Stimulated activated naive CD8-positive, alpha-beta T cell treated with anti-CD3 and anti-CD28 coated beads, Interleukin-15, Interleukin-2, amounts not matched to agents 100 U/mL and 50 U/mL, for 24 hours (primary cell): ENCODE measurements at places on chromosomes 2 and 18.

DNA sequence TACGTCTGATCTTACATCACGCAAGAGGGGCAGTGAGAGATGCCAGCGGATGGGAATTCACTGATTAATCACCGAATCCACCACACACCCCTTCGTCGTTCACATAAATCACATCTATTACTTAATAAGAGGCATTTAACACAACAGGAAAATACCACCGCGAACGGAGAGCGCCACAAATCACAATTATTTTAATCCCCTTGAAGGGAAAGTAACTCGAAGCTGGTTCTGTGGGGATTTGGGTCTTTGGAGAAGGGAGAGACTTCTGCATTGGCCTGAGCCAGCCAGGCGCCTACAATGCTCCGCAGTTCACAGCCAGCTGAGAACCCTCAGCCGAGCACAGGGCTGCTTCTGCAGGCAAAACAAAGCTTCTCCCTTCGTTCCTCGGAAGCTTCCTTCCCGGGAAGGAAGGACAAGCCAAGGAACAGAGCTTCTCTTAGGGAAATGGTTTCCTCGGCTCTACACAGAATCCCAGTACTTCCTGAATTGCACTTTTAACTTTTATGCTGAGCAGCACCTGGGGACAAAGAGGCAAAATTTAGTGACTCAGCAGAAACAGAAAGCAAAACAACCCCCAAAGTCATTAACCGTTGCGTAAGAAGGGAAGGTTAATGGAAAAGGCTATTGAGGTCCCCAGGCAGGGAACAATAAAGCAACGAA, at the start of gene LRP1B:
TSS of gene LRP1B (minus strand) at position 7 of the 660 bp plus-strand sequence. CDS start 287 bp downstream, outside the sequence.
- no peak for DNase-seq

GRCh38 chr2:71852141-71852711, 295.4 kb downstream of the CYP26B1 start:
- no peak for DNase-seq

DNA sequence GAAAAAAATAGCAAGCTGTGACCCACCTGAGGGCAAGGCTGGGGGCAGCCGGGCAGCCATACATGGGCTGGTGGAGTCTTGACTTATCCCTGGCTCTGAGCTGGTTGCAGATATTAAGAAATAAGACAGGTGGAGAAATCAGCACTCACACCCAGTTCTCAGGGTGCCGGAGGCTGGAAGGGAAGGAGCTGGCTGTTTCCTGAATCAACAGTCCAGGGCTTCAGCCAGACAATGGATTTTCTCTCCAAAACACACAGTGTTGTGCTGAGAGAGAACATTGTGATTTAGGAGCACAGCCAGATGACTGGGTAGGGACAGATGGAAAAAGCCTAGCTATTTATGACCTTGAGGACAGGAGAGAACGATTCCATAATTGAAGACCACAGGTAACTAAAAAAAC, 208.8 kb downstream of the LDLRAD4 start:
- DNase-seq: no peak

DNA sequence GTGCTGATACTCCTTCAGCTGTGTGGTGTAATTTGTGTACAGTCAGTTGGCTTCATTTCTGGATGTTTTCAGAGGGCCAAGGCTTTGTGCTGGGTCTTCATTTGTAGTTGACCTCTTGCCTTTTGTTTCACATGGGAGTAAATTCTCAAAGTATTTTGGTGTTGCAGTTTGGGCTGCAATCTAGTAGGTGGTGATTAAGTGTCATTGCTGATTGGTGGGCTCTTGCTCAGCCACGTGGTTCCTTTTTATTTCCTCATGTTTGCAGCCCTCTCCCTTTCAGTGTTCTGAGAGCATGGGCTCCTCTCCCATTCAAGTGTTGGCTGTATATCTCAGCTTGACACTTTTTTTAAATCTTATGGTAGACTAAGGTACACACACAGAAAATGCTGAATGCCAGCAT, 96.8 kb downstream of the SNTG2 start:
- no peak for DNase-seq

DNA sequence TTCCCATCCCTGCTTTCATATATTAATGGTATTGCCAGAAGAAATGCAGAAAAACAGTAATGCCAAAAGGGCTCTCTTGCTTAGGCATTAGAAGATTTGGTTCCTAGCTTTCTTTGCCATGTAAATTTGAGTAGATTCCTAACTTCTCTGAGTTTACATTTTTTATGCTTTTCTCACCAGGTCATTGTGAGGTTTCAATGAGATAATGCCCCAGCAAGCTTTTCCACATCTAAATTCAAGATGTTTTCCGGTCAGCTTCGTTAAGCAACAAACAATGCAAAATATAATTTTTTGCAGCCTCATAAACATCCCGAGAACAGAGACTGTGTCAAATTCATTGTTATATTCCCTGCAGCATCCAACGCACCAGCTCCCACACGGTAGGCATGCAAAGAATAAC, 44.9 kb downstream of the NCKAP5 start:
- DNase-seq: no peak

DNA sequence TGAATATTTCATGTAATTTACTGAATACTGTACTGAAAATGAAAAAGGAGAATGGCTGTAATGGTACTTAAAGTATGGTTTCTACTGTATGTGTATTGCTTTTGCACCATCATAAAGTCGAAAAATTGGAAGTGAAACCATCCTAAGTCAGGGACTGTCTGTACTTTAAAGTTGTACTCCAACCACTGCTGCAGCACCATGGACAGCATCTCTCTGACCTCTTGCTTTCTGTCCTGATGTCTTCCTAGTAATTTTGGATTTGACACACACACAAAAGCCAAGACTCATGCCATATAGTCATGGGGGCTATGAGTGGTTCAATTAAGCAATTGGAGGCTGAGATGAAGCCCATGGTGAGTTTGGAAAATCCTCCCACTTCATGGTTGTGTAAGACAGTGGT, 256.3 kb upstream of the PKDCC start:
- peak; percentile 7 for DNase-seq

GRCh38 chr2:19380532-19380931, 22.1 kb upstream of the OSR1 start:
- DNase-seq: no peak

DNA sequence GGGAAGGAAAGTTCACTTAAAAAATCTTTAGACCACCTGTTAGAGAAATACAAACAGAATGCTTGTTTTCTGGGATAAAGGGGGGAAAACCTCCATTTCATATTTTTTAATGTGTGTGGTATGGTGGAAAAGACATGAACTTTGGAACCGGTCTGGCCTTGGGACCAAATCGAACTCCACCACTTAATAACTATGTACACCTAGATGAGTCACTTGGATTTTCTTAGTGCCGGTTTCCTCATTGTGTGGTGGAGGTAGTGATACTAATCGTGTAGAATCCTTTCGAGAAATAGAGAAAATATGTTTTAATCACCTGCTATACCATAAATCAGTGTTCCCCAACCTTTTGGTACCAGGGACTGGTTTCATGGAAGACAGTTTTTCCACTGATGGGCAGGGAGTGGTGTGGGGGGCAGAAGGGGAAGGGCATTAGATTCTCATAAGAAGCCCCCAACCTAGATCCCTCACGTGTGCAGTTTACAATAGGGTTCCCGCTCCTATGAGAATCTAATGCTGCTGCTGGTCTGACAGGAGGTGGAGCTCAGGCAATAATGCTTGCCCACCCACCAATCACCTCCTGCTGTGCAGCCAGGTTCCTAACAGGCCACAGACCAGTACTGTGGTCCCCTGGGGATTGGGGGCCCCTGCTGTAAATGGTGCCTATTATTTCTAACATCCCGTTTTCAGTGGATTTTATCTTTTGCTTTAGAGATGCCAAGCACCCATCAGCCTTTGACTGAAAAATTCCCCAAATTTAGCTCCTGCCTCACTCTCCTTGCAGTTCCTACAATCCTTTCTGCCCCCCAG, 308.8 kb downstream of the PRKCE start:
- no peak for DNase-seq

- DNase-seq: no peak
Observed at GRCh38 chr2:200467806-200468681, 41.8 kb downstream of the KCTD18 start.

GRCh38 chr2:239654266-239654665, 253.4 kb upstream of the HDAC4 start:
- no peak for DNase-seq

DNA sequence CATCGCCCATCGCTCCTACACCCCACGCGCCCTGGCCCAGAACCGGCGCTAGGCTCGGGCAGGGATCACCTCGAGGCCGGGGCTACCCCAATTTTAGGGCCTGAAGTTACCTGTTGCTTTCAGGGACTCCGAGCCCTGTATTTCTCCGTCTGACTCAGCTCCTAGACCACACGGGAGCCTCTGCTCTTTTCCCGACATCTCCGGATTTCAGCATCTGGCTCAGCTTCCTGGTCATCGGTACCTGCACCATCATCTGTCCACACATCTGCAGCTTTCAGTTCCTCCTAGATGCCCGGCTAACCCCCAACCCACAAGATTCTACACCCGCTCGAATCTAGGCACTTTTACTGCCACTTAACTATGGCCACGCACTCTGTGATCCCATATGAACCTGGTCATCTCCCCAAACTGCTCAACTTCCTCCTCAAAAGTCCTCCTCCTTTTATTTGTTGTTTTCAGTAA, 12.1 kb upstream of the HMSD start:
- no peak for DNase-seq

DNA sequence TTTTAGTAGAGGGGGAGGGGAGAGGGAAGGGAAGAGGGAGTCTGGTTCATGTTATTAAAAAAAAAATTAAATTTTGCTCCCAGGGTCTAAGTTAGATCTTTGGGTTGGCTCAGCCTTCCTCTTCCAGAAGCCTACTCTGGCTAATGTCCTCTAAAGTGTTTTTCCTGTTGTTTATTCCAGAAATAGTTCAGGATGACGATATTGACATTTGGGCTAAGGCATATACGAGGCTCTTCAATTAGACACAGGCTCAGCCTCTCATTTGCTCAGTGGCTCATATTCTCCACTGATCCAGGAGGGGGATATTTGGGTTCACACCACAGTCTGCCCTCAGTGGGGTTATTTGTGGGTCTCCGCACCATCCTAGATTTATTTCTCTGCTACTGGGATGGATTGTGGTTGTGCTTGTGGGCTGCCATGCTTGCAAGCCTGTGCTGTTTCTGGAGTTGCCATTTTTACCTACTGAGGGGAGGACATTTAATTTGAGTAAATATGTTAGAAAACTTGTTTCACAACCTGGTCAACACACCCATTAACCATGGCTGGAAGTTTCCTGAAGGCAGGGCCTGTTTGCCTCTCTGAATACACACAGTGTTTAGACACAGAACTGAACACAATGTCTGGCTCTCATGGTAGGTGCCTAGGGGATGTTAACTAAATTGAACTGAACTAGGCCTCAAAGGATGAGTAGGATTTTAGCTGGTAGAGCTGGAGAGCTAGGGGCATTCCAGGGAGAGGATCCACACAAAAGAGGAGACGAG, 257.5 kb upstream of the EPAS1 start:
- DNase-seq: no peak

GRCh38 chr2:99936065-99936464, 206.3 kb downstream of the AFF3 start:
- DNase-seq: no peak

- no peak for DNase-seq
Observed at GRCh38 chr2:182883451-182883850, 17.0 kb upstream of the FRZB start.

GRCh38 chr2:216870508-216871332, 10.9 kb upstream of the TNP1 start:
- no peak for DNase-seq

GRCh38 chr2:176080540-176081375, 3.0 kb downstream of the EVX2 start:
- no peak for DNase-seq

GRCh38 chr2:108607706-108608301, 73.5 kb downstream of the LIMS1 start:
- no peak for DNase-seq

GRCh38 chr2:111986116-111986900, 68.8 kb upstream of the TMEM87B start:
- DNase-seq: no peak

- DNase-seq: no peak
Observed at GRCh38 chr2:88057437-88057844, 1.9 kb upstream of the KRCC1 start.

GRCh38 chr18:48531908-48532307, 6.9 kb upstream of the CTIF start:
- DNase-seq: no peak

- peak; percentile 78 for DNase-seq
Observed at GRCh38 chr2:230219419-230220331, at the start of gene SP110. Gene SP110 (minus strand): TSS chr2:230219984. CDS start chr2:230216927, 3,057 bp downstream.

- DNase-seq: no peak
Observed at GRCh38 chr2:46066601-46067000, 230.6 kb upstream of the EPAS1 start.

DNA sequence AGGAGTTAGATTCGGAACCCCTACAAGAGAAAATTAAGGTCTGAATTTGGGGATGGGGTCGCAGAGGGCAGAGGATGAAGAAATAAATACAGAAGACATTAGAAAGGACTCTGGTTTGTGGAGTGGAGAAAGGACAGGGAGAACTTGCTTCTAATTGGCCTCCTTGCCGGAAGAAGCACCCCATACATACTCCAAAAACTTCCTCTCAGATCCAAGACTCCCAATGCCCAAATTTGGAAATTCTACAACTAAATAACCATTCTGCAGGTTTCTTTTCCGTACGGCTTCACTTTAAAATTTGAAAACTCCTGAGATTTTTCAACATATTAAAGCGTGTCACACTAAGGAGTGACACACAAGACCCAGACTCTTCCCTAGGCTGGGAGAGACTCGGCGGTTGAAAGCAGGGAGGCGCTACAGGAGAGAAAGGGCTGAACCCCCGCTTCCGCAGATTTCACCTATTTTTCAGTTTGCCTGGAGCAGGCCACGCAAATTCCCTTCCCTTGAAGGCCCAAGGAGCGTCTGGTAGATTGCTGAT, 478 bp downstream of the CLHC1 start:
- DNase-seq: no peak

GRCh38 chr2:101693991-101694588, 3.4 kb upstream of the MAP4K4 start:
- no peak for DNase-seq

DNA sequence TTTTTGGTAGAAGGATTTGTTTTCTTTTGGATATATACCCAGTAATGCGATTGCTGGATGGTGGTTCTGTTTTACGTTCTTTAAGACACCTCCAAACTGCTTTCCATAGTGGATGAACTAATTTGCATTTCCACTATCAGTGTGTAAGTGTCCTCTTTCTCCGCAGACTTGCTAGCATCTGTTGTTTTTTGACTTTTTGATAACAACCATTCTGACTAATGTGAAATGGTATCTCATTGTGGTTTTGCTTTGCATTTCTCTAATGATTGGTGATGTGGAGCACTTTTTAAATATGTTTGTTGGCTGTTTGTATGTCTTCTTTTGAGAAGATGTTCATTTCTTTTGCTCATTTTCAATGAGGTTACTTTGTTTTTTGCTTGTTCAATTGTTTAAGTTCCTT, 260.9 kb upstream of the CWC22 start:
- no peak for DNase-seq
